Osteoblast (primary cell): ENCODE measurements at places on chromosomes 11 and 22. TPM values are rescaled to one million over a fixed set of nuclear protein-coding genes. Genes with fewer than 3 reads are reported as not detected.
A peak's percentile ranks its signal among the peaks of the same experiment; 100 is the strongest.

DNA sequence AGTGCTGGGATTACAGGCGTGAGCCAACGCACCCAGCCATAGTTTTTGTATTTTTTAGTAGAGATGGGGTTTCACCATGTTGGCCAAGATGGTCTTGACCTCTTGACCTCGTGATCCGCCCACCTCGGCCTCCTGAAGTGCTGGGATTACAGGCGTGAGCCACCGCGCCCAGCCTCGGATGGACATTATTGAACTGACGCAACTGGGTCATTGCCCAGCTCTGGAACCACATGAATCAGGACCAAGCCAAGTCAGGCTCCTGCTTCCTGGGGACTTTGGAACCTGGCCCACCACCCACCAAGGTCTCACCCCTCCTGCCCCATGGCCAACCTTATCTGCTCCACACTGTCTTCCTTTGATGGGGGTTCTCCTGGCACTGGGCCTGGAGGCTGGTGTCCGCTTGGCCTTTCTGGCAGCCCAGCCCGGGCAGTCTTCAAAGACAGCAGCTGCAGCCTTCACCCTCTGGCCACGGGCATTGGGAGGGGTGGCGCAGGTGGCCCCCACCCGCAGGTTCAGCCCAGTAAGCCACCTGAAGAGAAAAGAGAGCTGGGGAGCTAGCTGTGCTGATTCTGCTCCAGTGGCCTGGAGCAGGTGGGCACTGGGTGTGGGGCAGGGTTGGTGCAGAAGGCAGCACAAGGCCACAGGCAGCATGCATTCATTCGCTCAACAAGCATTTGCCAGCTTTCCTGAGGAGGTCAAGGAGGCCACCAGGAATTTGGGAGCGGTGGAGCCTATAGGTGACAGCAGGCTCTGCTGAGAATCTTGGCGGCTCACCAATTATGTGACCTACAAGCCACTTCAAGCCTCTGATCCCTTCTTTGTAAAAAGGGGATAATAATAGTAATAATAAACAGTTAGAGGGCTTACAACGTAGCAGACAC, 5.7 kb downstream of the CHADL start:
- DNase-seq, result peak; percentile 71

GAS2 gene
- 0.36 and 0.88 TPM in 2 replicates for total RNA-seq

DNA sequence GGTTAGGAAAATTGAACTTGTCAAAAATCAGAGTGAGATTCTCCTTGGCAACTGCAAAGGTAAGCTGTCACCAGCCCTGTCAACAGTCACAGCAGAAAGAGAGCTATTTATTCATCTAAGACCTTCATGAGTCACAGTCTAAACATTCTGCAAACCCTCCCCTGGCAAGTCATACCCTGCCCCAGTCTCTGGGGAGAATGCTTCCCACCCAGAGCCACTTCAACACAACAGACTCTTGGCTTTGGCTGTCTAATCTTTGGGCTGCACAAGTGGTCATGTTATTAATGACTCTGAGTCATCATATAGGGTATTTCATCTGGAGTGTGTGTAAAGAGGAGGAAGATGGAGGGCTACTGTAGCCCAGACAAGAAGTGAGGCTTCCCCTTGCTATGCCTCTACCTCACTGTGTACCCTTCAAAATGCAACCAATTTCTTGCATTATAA, 153.4 kb downstream of the CCDC34 start:
- DNase-seq, result peak; percentile 60

DNA sequence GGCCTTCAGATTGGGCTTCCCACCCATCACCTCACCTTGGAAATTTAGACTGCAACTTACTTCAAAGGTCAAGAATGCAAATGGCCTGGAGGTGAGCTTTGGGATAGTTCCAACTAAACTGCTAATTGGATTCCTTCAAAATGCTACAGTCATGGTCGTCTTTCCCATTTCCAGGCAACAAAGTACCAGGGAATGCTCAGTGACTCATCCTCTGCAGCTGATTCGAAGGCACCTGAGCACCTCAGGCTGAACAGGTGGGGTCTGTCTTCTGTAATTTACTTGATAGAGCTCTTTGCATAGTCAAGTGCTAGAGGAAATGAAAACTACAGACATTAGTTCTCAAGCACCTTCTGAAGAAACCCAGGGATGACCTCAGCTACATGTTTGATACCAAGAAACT, 20.5 kb upstream of the FSHB start:
- DNase-seq, result no peak

GRCh38 chr11:111635706-111636045, 33.4 kb downstream of the SIK2 start:
- DNase-seq, result no peak

DNA sequence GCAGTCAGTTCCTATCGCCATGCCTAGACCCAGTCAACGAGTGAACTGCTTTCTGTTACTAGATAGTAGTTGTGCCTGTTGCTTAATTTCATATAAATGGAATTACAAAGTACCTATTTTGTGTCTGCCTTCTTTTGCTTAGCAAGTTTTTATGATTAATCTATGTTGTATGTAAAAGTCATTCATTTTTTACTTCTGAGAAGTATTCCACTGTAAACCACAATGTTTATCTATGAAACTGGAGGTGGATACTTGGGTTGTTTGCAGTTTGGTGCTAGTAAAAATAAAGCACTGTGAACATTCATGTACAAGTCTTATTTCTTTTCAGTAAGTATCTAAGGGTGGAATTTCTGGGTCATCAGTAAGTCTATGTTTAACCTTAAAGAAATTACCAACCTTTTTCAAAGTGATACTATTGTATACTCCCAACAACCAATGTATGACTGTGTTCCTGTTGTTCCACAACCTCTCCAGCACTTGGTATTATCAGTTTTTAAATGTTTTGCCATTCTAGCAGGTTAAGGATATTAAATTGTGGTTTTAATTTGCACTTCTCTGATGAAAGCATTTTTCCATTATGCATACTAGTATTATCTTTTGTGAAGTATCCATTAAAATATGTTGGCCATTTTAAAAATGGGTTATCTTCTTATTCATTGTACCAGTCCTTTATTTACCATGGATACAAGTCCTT, 68.2 kb downstream of the DNAJC24 start:
- DNase-seq, result peak; percentile 45

DNA sequence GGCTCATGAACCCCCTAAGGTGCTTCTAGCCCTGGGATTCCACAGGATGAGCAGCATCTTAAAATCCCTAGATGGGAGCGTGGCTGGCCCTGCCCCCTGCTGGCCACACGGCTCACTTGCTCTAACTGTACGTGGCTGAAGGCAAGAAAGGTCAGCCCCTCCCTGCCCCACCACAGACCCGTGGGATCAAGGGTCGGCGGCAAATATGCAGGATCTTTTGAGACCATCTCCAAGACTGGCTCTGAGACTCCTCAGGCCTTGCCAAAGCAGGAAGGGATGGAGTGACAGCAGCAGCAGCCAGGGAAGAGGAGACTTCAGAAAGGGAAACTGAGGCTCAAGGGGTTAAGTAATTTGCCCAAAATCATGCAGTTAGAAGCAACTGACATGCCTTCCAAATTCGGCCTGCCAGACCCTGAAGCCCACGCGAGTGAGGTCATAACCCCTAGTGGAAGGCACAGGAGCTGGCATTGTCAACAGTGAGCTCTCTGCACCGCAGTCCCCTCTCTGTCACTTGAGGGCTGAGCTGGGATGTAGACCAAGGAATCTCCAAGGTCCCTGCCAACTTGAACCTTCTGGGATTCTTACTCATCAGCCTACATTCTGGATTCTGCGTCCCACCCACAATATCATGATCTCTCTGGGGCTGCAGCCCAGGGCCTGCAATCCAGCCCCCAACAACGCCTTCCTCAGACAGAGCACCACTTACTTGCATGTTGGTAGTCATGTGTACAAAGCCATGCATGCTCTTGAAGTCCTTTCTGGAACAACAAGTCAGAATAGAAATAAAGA, 31.4 kb downstream of the CREB3L1 start:
- peak; percentile 96 for DNase-seq

- DNase-seq, result peak; percentile 91
Measured at GRCh38 chr11:923691-924405, 1.8 kb upstream of the AP2A2 start.

DNA sequence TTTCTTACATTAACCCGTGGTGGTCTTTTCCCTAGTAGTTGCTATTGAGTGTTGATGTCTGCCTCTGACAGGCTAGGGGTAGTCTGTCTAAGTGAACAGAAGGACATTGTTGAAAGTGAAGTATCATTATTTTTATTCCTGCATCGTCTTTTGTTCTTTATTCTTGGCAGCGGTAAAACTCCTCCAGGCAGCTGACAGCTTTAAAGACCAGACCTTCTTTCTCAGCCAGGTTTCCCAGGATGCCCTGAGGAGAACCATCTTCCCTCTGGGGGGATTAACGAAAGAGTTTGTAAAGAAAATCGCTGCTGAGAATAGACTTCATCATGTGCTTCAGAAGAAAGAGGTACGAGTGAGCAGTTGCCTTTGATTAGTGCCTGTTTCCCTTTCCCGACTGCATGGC, 14.6 kb downstream of the TRMU start:
- no peak for DNase-seq

GRCh38 chr11:10511181-10511621, 29.8 kb downstream of the RNF141 start:
- DNase-seq, result no peak

- DNase-seq, result no peak
Measured at GRCh38 chr11:48125866-48126265, 90.7 kb upstream of the OR4B1 start.

OR52A1 gene
- total RNA-seq, result not detected in 2 replicates

SDHD gene
- 100 and 119 TPM in 2 replicates for total RNA-seq

CCDC188 gene
- total RNA-seq, result 0.36 and 0.59 TPM in 2 replicates

DNHD1 gene
- total RNA-seq, result 9.0 and 9.4 TPM in 2 replicates

GRCh38 chr11:17513853-17514252, 30.4 kb downstream of the USH1C start:
- peak; percentile 63 for DNase-seq

CCDC87 gene
- 0.88 and 1.1 TPM in 2 replicates for total RNA-seq

- DNase-seq, result peak; percentile 62
Measured at GRCh38 chr11:44611088-44611487, 45.6 kb downstream of the CD82 start.

DNA sequence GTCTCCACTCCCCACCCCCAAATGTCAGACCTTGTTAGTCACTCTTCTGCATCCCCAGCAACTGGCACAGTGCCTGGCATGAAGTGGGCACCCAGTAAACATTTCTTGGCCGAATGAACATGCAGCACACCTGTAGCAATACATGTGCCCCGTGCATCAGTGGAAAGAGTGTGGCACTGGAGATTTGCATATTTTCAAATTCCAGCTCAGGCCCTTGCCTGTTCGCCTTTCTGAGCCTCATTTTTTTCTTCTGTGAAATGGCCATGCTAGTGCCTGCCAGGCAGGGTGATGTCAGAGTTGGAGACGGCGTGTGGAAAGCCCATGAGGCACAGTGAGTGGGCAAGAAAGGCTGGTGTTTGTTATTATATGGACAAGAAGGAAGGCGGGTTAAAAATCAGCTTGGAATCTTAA, 38.7 kb downstream of the CD82 start:
- peak; percentile 93 for DNase-seq

UBQLNL gene
- total RNA-seq, result 0.29 and 0.36 TPM in 2 replicates

- DNase-seq, result no peak
Measured at GRCh38 chr22:49811020-49811791, 16.5 kb downstream of the BRD1 start.

- no peak for DNase-seq
Measured at GRCh38 chr22:38715176-38715764, 9.5 kb downstream of the GTPBP1 start.
